Esophagus squamous epithelium (tissue), 5 donors: ENCODE measurements at places on chromosomes 6 and 20.

DNA sequence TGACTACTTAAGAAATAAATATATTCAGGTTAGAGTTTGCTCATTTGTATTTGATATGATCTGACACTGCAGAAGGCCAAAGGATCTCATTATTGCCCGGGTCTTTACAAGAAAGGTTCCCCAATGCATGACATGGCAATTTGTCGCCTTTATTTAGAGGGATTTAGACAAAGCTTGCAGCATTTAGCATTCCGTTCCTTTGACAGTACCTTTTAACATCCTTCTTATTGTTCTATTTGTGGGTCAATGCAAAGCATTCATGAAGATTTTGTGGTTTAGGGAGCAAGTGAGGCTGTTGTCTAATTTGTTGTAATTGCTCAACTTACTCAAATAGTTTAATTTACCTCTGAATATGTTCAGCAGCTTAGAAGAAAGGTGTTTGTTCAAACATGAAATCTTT lies 230.8 kb upstream of the FLRT3 start:
- DNase-seq = no peak

DNA sequence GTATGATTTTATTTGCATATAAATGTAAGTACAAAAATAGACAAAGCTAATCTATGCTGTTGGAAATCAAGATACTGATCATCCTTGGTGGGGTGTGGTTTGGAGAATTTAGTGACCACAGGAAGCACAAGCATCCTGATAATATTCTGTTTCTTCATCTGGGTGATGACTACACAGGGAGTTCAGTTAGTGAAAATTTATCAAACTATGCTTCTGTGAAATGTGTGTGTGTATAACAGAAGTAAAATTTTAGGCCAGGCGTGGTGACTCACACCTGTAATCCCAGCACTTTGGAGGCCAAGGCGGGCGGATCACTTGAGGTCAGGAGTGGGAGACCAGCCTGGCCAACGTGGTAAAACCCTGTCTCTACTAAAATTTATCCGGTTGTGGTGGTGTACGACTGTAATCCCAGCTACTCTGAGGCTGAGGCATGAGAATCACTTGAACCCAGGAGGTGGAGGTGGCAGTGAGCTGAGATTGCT lies 20.6 kb downstream of the ENPP3 start:
- DNase-seq = no peak

GRCh38 chr6:22392711-22393110 lies 95.9 kb upstream of the PRL start:
- no peak for DNase-seq

GRCh38 chr6:130778946-130779657 lies 48.1 kb upstream of the SMLR1 start:
- no peak for DNase-seq

- no peak for DNase-seq
These were observed 3.2 kb upstream of the APCDD1L start for GRCh38 chr20:58518387-58518786.

DNA sequence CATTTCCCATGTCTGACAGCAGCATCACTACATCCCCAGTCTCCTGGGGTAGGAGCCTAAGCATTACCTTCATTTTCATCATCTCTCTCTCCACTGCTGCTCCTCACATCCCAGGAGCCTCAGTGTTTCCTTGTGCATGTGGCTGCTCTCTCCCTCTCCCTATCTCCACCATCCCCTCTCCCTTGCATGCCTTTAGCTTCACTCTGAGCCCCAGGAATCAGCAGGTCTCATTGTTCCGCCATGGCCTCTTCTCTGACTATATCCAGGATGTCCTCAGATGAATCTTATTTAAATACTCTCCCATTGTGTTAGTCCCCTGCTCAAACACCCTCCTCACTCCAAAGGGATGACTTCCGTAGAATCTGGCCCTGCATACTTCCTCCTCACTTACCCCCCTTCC lies 79.4 kb downstream of the FAXC start:
- no peak for DNase-seq

DNA sequence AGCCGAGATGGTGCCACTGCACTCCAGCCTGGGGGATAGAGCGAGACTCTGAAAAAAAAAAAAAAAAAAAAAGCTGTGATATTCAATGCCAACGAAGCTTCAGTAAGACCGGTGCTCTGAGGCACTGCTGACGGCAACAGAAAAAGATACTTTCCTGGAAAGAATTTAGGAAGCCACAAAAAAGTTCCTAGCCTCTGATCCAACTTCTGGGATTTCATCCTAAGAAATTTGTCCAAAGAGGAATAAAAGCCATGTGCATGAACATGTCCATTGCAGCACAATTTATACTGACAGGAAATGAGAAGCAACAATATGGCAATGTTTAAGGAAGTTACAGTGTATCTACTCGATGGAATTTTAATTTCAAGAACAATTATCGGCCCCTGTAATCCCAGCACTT lies 24.5 kb upstream of the CARMIL1 start:
- DNase-seq = no peak

- no peak for DNase-seq
These were observed 10.5 kb downstream of the SYTL3 start for GRCh38 chr6:158660333-158660754.

DNA sequence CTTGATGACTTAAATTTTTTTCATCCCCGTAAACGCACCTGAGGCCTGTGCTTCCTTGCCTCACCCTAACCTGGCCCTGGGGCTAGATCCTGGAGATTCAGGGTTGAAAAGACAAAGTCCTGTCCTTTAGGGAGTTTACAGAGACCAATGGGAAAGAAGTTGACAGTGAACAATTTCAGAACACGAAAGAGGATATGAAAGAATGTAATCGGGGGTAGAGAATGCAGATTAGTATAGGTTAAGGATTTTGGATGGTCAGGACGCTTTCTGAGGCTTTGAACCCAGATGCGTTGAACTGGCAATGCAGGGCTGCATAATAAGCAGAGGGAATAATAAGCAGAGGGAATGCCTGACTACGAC lies 1.7 kb upstream of the FBXO5 start:
- DNase-seq = no peak

DNA sequence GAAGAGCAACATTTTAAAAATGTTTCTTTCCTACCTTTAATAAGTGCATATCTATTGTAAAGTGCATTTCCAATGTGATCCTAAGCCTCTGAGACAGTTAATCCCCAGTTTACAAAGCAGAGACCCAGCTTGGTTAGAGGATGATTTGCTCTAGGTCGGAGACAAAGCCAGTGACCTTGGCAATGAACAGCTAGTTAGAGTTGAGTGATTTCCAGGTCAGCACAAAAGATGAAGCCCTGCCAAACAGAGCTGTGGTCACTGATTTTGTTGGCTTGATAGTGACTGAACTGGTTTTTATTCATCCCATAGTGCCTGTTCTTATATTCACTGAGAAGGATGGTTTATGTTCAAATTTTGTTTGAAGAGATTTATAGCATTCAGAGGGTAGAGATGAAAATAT lies 56.6 kb upstream of the CD83 start:
- DNase-seq = no peak

DNA sequence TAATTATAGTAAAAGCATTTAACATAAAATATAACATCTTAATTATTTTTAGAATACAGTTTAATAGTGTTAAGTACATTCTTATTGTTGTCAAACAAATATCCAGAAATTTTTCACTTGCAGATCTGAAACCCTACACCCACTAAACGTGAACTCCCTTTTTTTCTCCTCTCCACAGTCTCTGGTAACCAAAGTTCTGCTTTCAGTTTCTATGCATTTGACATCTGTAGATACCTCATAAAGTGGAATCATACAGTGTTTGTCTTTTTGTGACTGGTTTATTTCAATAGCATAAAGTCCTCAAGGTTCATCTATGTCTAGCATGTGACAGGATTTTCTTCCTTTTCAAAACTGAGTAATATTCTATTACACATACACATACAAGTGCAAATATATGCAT lies 286.3 kb downstream of the BTBD3 start:
- no peak for DNase-seq
